ENCODE measurements at places on chromosomes 2 and 18. TPM values are rescaled to one million over a fixed set of nuclear protein-coding genes. Genes with fewer than 3 reads are reported as not detected.

The NEB gene
- 0.26 TPM for total RNA-seq

The G6PC2 gene
- not detected for total RNA-seq

The CCDC141 gene
- total RNA-seq: 0.17 TPM

The MARCHF4 gene
- 0.26 TPM for total RNA-seq

The GKN1 gene
- total RNA-seq: not detected

The TSPYL6 gene
- not detected for total RNA-seq

The DNER gene
- total RNA-seq: 0.26 TPM

The TUBB8B gene
- total RNA-seq: not detected

The CXCR2 gene
- not detected for total RNA-seq

The FEV gene
- total RNA-seq: not detected

The CWC22 gene
- 22.5 TPM for total RNA-seq

The KIF5C gene
- total RNA-seq: 0.17 TPM

The B4GALT6 gene
- 1.5 TPM for total RNA-seq
